ENCODE measurements at places on chromosomes 7 and 10.

- no peak for DNase-seq
These were observed 262.2 kb downstream of the KIF20B start for GRCh38 chr10:89963451-89964102.

- DNase-seq = peak; percentile 41
These were observed 8.3 kb downstream of the IQCE start for GRCh38 chr7:2566890-2567678.

DNA sequence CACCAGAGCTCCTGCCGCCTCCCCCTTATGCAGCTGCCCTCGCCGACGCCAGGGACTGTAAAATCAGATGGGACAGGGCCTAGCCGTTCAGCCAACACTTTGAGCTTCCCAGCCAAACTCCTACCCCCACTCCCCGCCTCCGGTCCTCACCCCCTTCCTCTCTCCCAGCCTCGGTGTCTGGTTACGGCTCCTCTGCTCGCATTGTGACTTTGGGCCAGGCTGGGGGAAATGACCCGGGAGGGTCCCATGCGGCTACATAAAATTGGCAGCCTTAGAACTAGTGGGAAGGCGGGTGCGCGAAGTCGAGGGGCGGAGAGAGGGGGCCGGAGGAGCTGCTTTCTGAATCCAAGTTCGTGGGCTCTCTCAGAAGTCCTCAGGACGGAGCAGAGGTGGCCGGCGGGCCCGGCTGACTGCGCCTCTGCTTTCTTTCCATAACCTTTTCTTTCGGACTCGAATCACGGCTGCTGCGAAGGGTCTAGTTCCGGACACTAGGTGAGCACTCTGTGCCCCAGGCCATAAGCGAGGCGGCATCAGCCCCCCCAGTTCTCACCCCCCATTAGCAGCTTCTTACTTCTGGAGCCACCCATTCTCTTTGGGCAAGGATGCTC lies at the start of gene KAZALD1:
KAZALD1 (plus strand) TSS at position 366 of the 608 bp plus-strand sequence. CDS start 604 bp downstream, outside the sequence.
- DNase-seq = no peak

GRCh38 chr7:11784769-11785536 lies 47.0 kb downstream of the THSD7A start:
- no peak for DNase-seq

DNA sequence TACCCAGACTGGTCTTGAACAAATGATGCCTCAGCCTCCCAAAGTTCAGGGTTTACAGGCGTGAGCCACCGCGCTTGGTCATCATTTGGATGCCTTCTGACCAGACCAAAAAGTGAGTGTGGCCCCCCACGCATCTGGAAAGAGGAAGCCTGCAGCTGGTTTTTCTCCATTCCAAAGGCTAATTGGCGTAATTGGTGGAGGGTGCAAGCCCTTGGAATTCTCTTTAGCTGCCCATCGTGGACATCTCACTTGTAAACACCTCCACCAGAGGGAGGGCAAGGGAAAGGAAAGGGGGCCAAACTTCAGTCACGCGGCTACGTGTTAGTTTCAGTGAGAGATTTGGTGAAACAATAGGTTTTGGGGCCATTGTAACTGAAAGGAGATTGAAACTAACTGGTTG lies 4.1 kb upstream of the ARHGAP21 start:
- no peak for DNase-seq

- DNase-seq = peak; percentile 71
These were observed 88.1 kb downstream of the SEPTIN14 start for GRCh38 chr7:55774327-55775050.

DNA sequence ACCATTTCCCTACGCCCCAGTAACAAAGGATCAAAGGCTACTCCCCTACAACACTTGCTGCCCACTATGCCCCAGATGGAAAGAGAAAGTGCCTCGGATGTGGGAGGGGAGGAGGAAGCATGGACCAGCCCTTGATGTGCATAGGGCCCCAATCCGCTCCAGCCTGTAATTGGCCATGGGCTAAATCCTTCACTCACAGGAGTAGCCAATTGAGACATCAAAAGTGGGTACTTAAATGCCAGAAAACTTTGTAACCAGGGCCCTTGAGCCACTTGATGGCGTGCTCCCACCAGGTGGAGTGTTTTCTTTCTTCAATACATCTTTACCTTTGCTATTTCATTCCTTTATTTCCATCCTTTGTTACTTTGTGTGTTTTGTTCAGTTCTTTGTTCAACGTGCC lies 500.5 kb upstream of the LRRN3 start:
- no peak for DNase-seq

DNA sequence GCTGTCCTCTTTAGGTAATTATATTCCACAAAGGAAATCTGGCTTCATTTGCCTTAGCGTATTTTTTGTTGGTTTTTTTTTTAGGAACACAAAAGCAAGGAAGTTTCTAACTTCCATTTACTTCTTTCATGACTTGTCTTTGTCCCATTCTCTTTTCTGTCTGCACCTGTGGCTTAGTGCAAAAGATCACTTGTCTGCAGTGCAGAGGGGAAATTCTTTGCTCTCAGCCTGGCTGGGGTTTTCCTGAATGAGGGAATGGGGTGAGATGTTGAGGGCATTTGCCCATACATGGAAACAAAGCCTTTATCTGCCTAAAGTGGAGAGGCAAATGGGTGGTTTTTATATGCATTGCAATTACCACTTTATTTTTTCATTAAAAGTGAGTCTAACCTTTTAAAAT lies 361.1 kb upstream of the IGFBP3 start:
- no peak for DNase-seq

DNA sequence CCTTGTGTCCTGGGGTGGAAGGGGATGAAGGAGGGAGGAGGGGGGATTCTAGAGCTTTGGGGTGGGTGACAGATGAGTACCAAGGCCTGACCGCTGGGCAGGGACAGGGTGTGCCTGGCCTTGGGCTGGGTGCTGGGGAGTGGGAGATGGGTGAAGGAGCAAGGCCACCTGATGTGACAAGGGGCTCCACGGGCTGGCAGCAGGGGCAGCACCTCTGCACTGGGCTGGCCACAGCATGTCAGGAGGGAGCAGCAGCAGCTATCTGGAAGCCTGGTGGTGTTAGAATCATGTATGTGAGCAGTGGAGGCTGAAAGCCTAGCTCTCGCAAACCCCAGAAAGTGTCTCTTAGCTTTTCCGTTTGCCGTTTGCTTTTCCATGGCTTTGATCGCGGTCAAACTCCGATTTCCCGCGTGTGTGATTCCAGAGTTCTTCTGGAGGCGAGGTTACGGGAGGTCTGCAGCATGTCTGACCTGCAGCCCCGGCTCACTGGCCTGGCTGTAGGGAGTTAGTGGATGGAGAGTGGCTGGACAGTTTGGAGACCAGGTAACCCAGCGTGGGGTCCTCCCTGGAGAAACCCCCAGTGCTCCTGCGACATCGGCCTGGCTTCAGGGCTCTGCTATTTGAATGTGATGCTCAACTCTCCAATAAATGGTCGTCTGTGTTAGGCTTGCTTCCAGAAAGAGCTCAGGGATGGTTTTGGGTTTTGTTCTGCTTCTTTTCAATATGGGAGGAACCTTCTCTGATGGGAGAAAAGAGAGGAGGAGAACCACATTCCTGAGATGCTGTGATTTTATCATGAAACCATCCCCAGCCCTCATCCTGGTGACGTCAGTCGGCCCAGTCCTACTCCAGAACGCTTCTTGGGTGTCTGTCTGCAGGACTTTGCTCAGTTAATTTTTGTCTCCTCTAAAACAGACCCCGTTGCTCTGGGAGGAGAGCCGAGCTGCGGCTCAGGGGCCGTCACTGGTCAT lies 105.5 kb downstream of the CUX1 start:
- DNase-seq = no peak

DNA sequence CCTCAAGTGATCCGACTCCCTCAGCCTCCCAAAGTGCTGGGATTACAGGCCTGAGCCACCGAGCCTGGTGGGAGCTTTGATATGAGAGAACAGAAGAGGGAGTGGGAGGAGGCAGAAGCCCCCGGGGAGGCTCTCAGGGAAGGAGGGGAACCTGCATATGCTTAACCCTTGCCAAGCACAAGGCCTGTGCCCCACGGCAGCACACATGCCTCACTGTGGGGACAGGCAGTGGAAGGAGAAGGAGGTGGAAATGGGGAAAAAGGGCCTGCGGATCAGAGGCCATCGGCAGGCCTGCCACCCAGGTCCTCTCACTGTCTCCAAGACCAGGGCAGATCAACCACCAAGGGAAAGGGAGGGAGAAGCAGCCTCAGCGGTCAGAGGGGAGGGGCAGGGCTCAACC lies 7.2 kb upstream of the GRID1 start:
- no peak for DNase-seq
